ENCODE measurements at places on chromosomes 5 and 9.

- no peak for DNase-seq
These were observed 130.0 kb downstream of the LIFR start for GRCh38 chr5:38426490-38426889.

DNA sequence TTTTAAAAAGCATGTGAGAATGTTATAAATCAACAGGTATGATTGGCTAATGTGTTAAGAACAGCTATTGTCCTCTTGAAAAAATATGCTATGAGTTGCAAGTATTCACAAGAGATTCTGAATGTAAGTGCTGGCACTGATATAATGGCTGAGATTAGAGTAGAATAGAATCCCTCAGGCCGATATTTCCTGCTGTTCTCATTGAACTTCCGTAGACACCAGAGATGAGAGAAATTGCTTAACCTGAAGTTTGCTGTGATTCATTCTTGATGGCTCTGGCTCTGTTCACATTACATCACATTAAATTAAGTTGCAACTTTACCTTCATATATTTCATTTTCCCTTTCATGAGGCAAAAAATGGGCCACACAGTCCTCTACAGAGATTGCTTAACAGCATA, 114.5 kb downstream of the BAAT start:
- no peak for DNase-seq

GRCh38 chr5:33702867-33703266, 188.9 kb downstream of the ADAMTS12 start:
- DNase-seq = no peak

- peak; percentile 39 for DNase-seq
These were observed 10.8 kb downstream of the TSPAN17 start for GRCh38 chr5:176658007-176658599.

DNA sequence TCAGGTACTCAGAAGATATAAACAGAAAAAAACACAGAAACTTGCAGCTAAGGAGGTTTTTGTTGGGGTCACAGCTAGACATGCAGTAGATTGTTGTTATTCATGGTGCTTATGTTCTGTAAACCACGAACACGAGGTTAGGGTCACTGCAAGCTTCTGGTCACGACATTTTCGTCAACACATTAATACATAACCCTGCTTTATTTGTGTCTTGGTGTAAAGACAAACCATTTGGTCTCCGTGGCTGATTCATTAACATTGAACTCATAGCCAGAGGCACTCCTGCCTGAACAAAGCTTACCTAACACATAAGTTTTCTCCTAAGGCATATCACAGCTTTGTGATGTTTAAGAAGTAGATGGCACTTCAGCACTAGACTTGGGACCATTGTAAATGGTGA, 16.9 kb downstream of the TEK start:
- DNase-seq = no peak

DNA sequence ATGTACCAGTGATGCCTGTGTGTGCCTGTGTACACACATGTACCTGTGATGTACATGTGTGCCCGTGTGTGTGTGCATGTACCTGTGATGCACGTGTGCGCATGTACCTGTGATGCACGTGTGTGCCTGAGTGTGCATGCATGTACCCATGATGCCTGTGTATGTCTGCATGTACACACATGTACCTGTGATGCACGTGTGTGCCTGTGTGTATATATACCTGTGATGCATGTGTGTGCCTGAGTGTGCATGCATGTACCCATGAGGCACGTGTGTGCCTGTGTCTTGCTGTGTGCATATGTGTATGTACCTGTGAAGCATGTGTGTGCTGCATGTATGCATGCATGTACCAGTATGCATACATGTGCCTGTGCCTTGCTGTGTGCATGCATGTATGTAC, 419.0 kb downstream of the IRX2 start:
- DNase-seq = no peak

DNA sequence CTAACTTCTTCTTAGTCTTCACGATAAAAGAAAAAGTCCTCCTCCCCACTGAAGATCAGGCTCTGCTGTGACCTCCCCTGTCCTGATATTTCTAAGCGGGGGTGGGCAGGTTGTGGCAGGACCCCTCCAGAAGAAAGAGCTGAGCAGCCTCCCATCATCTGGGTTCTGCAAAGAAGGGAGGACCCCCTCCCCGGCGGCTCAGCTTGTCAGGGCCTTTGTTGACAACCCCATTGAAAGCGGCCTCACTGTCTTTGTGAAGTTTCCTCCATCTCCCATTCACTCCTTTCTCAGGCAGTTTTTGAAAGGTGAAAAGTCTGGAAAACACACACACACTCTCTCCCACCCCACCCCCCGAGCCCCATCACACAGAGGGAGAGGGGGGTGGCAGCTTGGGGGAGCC, 26.2 kb upstream of the BARHL1 start:
- DNase-seq = no peak

- DNase-seq = no peak
These were observed 1.7 kb upstream of the ARRDC3 start for GRCh38 chr5:91384671-91385430.

DNA sequence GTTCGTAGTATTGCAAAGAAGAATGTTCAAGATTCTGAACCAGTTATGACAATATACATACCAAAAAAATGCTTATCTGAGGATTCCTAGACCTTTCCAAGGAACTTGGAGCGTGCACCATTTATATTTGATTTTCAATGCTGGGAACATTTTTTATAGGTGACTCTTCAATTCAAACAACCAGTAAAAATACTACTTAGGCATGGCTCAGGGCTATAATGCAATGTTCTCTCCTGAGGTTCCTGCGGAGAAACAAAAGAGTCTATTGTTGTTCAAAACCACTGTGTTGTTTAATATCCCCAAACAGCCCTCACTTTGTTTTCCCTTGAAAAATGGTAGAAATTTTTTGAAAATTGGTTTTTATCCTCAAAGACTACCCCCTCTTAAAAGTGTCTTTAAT, 335.7 kb upstream of the IZUMO3 start:
- DNase-seq = no peak

GRCh38 chr9:35755071-35755470, 995 bp upstream of the MSMP start:
- DNase-seq = no peak

- no peak for DNase-seq
These were observed 24.2 kb downstream of the TRIM14 start for GRCh38 chr9:98094851-98095250.

DNA sequence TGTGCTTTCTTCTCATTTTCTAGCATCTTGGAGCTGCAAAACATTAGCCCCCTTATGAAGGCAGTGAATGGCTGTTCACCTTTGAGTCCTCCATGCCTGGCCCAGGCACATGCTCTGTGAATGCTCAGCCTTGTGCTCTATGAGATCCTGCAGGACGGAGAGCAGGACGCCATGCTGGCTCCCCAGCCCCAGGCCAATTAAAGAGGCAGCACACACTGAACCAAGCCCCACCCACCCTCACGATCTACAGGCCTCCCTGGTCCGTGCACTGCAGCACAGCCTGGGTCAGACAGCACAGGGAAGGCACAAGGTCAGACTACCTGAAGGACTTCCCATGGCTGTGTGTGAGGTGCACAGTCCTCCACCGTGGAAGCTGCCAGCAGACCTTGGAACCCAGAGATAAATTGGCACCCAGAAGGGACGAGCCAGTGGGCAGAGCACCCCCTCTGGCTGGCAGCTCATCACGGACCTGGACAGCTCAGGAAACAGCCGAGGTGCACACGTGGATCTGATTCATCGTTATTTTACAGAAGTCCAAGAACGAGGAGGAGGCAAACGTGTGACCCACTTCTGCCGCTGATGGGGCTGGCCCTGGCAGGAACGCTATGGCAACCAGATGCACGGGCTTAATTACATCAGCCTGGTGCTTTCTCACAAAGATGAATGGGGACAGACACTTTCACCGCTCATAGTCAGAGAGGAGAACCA, 59.5 kb downstream of the OLFM1 start:
- DNase-seq = no peak

GRCh38 chr9:86200599-86201162, 58.8 kb downstream of the C9orf153 start:
- DNase-seq = no peak

DNA sequence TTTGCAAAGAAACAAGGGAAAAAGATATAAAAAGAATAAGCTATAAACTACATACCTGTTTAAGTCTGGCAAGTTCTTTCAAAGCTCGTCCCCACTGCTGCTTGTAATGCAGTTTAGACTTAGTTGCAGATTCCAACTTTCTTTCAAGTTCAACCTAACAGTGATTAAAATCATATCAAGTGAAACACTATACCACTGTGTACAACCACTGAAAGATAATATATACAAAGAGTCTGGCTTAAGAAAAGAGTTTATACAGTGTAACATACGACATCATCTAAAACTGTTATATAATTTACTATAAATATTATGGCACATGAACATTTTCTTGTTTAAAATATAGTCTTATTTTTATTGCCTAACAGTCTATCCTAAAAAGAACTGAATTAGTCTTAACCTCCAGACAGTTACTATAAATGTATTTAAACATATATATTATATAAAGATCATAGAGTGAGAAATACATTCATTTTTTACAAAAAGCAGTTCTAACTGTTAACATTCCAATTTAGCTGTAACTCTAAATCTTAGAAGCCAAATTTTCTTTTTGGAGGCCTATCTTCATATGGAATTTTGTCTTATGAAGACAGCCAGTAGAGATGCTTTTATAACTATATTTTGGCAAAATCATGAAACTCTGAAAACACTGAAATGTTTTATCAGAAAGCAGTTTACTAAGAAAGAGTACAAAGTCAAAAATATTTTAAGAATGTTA, 58.6 kb downstream of the CEP120 start:
- no peak for DNase-seq

DNA sequence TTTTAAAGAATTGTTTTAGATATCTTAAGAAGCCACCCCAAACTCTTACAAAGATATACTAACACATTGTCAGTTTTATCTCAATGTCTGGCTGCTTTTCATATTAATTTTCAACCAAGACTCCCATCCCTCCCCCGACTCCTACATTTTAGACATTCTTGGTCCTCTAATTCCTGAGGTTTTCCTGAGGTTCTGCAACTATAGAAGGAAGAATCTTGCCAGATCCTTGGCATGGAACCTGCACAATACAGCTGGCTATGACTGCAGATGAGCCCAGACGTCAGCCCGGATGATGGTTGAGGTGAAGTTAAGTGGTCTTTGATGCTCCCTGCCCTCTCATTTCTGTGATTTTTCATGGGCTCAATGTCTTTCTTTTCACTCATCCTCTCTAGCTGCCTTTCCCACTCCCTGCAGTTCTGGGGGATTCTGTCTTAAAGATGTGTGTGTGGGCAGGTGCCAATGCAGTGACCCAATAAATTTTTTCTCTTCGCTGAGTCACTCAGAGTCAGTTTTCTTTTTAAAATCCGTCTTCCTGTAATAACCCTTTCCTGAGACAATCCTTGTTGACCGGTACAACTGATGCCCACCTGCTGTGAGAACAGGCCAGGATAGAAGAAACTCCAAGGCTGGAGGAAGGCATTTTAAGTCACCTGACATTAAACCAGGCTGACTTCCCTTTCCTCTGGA, 237.8 kb upstream of the GAS1 start:
- DNase-seq = no peak
